ENCODE measurements at places on chromosomes 6 and 20.

GRCh38 chr20:63357921-63358905 lies 2.9 kb downstream of the CHRNA4 start:
- DNase-seq = no peak

DNA sequence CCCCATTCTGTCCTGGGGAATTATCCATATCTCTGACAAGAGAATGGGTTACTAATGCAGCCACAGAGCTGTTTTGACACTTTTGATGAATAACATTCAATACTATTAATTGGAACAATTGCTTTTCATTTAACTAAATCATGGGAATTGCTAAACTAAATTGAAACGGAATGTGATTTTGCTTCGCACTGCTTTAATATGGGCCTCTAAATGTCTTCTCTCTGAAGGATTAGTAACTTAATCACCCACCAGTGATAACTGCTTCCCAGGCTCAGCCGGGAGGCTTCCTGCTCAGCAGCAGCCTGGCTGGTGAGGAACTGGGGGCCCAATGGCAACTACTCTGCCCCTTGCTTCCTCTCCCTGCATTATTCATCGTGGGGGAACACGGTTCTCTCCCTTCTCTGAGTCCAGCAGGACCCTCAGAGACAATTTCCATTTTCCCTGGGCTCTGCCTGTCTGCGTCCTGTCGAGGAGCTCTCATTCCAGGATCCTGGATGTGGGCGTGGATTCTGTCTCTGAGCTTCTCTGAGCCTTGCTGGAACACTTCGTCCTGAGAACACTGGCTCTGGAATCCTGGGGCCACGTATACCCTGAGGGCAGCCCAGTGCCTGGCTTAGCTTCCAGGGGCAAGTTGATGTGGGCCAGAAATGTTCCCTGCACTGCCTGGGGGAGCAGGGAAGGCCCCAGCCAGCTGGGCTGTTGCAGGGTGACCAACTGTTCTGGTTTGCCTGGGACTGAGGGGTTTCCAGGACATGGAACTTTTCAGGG lies 308.9 kb downstream of the DHX35 start:
- no peak for DNase-seq

DNA sequence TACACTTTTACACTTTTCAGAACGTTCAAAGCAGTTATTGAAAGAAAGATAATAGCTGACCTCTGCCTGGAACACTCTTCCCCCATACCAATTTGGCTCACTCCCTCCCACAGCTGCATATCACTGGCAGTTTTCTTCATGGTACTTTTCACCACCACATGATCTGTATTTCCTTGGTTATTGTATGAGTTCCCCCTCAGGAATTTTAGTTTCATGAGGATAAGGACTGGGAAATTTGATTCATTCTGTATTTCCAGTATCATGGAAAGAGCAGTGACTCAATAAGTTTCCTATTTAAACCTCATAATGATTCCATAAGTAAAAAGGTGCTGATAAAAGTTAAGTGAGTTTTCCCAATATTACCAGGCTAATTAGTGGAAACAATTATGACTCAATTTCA lies 16.0 kb downstream of the HTR1B start:
- DNase-seq = no peak

DNA sequence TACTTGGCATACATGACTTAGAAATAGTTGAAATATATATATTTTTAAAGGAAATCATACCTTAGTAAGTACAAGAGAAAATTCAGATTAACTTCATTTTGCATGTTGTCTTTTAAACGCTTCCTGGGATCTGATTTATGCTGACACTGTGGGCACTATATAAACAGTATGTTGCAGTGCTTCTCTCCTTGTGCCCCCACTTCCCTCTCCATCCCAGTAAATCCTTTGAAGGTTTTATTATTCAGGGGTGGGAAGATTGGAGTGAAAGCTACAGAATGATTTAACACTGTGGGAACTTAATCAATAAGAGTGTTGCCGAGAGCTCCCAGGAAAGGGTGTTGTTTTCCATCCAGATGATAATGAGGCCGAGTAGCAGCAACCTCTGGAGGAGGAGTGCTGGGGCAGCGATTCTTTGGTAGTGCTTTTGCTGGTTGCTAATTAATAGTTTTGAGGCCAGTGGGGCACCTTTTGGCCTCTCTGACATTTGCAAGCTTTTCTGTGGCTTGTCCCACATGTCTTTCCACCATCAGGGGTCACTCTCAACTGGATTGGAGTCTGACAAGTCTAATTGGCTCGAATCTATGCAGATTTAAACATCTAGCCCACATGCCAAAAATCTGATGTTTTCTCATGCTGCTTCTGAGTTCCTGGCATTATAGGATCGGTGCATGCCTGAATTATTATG lies 183.0 kb upstream of the MMS22L start:
- no peak for DNase-seq

- no peak for DNase-seq
These were observed 169.7 kb upstream of the GGTLC1 start for GRCh38 chr20:24158281-24158680.
